ENCODE measurements at places on chromosomes 6 and 20.

DNA sequence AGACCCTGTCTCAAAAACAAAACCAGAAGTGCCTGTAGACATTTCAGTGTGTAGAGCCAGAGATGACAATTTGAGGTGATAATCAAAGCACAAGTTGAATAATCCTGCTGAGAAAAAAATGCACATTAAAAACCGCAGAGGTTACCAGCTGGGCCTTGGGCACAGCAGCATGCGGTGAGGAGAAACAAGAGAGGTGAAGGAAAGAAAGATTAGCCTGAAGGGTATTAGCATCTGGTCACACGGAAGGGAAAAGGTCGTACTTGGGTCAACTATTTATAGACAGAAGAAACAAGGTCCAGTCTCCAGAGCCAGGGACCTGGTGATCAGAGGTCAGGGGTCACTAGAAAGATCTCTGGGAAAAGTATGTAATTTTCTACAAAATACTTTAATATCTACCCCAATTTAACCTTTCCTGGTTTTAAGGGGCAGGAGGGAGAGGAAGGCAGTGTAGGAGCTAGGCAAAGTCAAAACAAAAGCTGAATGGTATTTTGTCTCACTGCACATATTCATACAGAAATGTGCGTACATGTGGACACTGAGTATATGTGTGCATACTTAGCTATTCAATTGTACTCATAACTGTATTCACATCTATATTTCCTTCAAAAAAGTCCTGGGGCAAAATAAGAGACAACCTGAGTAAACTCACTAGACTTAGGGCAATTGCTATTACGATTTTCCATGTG, 10.1 kb downstream of the MAP7 start:
- no peak for DNase-seq

- DNase-seq = no peak
These were observed 603.9 kb downstream of the HDGFL1 start for GRCh38 chr6:23173234-23173633.

GRCh38 chr6:111810294-111811131, 62.7 kb downstream of the FYN start:
- DNase-seq = no peak

DNA sequence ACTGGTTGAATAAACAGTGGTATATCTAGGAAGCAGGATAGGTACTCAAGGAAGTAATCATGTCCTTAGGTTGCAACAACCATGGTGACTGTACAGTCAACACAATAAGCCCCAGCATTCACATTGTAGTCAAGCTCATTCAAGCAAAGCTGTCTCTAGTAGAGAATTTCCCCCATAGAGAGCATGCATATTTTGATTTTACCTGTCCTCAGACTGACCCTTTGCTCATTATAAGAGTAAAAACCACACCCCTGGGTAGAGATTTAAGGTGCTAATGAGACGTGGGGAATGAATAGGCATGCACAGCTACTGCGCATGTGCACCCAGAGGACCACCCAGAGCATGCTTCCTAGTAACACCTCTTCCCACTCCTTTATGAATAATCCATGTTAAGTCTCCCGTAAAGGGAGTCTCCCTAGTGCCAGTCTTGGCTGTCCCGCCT, 6.1 kb upstream of the RNF8 start:
- DNase-seq = no peak

- no peak for DNase-seq
These were observed 519.1 kb upstream of the AGPAT4 start for GRCh38 chr6:161792851-161793493.

GRCh38 chr6:47159763-47160162, 117.6 kb upstream of the ADGRF1 start:
- DNase-seq = no peak

GRCh38 chr6:2843138-2843740, 1.6 kb upstream of the SERPINB1 start:
- no peak for DNase-seq

DNA sequence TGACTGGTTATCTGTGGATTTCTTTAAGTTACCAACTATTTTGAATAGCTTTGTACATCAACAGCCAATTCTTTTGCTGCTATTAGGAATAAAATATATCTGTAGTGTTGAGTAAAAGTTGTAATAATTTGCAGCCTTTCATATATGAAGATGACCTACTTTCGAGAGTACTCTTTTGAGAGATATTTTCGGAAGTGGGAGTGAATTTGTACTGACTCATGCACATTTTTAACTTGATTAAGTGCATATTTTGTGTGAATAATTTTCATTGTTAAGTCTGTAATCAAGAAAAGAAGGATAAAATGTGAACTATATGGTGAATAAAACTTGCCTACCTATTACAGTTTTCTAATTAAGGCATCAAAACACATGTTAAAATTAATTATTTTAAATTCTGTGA, 51.9 kb downstream of the L3MBTL3 start:
- DNase-seq = no peak

GRCh38 chr6:4641461-4641860, 134.7 kb upstream of the CDYL start:
- DNase-seq = no peak

- DNase-seq = no peak
These were observed 25.8 kb upstream of the CARMIL1 start for GRCh38 chr6:25253351-25253750.

- peak; percentile 64 for DNase-seq
These were observed 157.7 kb upstream of the MMS22L start for GRCh38 chr6:97440590-97441176.

DNA sequence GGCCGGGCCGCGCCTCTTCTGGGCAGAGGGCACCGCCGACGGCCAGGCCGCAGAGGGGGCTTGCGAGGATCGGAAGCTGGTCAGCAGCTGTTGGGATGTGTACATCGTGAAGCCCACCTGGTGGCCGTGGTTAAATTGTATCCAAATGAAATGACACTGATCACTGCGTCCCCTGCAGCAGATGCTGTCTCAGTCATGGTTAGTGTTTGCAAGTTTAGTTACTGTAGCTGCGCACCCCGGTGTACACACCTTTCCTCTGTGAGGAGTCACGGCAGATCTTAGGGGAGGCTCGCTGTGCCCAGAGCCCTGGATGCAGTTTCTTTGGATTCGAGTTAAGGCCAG, 653 bp downstream of the NAA20 start:
- DNase-seq = no peak

- DNase-seq = no peak
These were observed 38.9 kb downstream of the CDK19 start for GRCh38 chr6:110776413-110776812.

DNA sequence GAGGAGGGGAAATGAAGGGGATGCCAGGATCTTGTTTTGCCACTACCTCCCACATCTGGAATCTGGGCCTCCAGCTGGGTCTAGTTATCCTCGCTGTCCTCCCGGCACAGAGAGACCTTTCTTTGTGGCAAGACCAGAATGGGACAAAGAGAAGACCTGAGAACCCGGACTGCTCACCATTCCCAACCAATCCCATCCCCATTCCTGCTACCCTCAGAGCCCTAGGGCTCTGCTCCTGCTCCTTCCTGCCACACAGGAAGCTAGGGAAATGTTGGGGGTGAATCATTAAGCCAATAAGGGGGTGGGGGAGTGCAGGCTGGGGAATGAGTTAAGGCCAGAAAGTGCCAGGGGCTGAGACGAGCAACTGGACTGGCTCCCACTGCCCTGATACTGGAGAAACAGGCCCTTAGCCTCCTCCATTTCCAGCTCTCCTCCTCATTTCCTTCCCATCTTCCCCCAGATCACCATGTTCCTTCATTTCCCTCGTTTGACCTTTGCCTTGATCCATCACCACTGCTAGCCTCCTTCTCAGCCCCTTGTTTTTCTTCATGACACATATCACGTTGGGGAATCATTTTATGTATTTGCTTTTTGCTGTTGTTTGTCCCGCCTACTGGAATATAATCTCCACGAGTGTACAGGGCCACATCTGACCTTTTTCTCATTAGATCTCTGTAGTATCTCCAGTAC, 4.6 kb upstream of the IER3 start:
- DNase-seq = no peak

DNA sequence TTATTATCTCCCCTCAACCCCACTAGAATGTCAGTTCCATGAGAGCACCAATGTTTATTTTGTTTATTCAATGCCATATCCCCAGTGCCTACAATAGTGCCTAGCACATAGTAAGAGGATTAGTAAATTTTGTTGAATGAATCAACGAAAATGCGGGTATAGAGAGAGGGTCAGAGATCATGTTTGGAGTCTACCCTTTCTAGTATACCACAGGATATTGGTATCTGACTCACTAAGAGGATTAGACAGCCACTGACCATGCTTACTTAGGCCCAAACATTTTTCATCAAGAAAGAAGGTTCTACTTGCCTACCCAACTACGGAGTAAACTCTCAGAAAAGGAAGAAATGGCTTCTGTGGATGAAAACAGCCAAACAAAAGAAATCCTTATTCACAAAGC, 356.8 kb downstream of the BTBD9 start:
- DNase-seq = no peak

DNA sequence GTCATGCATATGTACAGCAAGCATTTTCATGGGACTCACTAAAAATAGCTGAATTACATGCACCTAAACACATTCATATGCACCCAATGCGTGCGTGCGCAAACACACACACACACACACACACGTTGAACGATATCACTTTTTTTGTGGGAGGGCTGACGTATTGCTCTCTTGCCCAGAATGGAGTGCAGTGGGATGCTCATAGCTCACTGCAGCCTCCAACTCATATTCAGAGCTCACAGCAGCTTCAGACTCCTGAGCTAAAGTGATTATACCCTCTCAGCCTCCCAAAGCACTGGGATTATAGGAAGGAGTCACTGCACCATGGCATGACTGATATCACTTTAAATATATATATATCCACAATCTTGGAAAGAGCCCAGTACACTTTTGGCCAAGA, 620.4 kb upstream of the MANEA start:
- DNase-seq = no peak

GRCh38 chr6:73675466-73676098, 20.4 kb upstream of the CD109 start:
- DNase-seq = peak; percentile 80

DNA sequence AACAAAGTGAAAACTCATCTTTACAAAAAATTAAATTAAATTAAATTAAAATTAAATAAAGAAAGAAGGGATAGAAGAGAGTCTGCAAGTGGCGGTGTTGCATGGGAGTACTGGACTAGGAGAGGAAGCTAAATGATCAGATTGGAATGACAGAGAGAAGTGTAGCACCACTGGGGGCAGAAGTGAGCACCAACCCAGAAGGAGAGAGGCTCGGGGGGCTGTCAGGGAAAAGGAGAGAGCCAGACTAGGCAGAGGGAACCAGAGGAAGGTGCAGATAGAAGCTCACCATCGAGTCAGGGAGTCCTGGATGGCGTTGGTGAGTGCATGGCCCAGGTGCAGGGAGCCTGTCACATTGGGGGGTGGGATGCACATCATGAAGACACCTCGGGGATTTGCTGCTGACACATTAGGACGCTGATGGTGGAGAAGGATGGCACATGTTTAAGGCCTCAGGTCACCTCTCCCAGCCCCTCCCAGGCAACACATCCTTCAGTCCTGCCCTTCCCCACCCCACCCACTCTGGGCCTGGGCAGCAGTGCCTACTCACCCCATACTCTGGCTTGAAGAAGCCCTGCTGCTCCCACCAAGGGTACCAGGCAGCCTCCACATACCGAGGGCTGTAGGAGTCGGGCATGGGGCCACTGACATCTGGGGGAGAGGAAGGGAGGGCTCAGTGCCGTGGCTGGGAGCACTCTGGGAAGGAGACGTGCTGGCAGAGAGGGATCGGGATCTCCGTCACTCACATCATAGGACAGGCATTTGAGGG, 4.0 kb downstream of the VARS1 start:
- peak; percentile 81 for DNase-seq

- DNase-seq = no peak
These were observed 196.1 kb downstream of the JARID2 start for GRCh38 chr6:15441981-15442380.

GRCh38 chr6:74479420-74479819, 726.4 kb downstream of the COL12A1 start:
- DNase-seq = no peak

DNA sequence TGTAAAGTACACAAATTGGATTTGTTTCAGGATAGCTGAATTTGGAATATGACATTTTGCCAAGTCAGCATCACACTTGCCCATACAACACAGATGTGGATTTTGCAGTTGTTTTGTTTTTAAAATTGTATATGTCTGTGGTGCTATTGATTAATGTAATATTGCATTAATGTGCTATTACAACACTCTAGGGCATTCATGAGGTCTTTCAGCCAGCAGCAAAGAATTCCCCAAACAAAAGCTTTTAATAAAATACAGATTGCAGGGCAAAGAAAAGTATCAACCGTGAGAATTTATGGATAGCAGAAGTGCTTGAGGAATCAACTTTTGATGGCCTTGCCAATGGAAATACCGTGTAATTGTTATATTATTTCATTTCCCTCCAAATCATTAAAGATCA, 144.9 kb downstream of the AIG1 start:
- DNase-seq = no peak

DNA sequence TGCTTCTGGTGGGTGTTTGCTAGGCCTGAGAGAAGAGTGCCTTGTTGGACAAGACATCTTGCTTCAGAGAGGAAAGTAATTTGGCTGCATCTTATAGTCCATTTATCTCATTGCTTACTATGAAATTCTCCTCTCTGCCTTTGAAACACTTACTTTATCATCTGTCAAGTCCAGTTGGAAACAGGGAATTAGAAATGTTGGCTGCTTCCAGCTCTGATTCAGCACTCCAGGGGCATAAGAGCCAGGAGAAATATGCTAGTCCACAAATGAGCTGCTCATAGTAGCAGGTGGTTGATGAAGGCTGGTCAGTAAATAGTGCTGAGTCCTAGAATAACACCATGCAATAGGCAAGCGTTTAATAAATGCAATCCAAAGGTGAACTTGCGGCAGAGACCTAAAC, 227.1 kb downstream of the SLC35F1 start:
- no peak for DNase-seq

GRCh38 chr20:59153355-59153681, 10.3 kb upstream of the ZNF831 start:
- DNase-seq = no peak

GRCh38 chr20:62764156-62764935, 31.9 kb upstream of the MRGBP start:
- no peak for DNase-seq

DNA sequence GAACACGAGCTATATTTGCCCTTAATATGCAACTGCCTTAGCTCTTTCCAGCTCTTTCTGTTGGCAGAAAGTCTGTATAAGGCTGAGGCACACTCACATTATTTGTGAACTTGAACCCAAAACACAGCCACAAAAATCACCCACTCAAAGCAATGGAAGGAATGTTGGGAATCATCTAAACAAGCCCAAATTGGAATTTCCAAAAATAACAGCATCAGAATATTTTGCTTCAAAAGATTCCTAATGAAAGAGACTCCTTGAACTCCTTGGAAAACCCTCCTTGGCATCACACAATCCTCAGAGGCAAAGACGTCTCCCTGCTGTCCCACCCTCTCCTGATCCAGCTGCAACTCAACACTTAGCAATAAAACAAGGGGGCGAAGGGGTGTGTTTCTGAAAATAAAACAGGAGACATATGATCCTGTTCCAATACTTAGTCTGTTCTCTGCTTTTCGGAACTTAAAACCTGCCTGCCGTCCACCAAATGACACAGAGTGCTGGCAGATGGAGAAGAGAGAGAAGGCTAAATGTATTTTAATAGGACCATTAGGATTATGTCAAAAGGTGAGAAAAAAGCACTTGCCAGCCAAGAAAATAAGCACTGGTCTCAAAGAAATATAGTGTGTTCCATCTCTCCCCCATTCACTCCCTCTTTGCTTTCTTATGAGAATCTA, 320.7 kb upstream of the JARID2 start:
- no peak for DNase-seq

All from HEK293T (cell line).